Right lung (tissue), 10 donors: ENCODE measurements at places on chromosomes 16 and 17. TPM values are rescaled to one million over a fixed set of nuclear protein-coding genes. Genes with fewer than 3 reads are reported as not detected.
A peak's percentile ranks its signal among the peaks of the same experiment; 100 is the strongest.

GRCh38 chr16:54120846-54121480, 165.6 kb downstream of the IRX3 start:
- DNase-seq, result no peak

- DNase-seq, result no peak
Observed at GRCh38 chr16:53837426-53837825, 133.5 kb downstream of the FTO start.

DNA sequence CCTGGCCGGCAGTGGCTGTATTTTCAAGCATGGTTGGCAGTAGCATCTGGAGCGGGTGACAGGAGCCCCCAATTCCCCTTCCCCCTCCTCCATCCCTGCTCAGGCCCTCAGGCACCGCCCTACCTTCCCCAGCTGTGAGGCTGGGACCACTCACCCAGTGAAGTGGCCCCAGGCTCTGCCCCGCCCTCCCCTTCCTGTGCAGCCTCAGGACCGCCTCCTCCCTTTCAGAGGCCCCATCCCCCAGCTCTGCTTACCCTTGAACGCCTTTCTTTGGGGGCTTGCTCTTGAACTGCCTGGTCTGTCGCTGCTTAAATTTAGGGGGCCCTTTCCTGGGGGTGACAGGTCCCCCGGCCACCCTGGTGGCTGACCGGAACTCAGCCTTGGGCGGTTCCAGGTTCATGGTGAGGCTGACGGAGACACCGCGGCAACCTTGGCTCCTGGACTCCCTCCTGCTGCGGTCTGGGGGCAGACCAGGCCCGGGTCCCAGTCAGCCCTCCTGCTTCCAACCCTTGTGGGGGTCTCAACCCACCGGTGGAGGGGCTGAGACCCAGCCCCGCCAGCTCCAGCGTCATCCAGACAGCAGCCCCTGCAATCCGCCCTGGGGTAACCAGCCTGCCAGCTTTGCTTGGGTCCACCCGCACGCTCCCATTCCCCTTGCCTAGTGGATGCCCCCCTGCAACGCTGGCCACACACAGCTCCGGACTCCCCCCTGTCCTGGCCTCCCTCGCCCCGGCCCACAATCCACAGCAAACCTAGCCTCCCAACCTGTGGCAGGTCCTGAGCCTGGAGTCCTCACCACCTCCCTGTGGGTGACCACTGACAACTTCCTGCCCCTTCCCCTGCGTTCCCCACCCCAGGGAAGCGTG, 3.2 kb downstream of the PDE6G start:
- no peak for DNase-seq

- no peak for DNase-seq
Observed at GRCh38 chr17:79874329-79874981, 35.2 kb upstream of the CBX4 start.

GRCh38 chr16:7382521-7382920, 49.9 kb downstream of the RBFOX1 start:
- no peak for DNase-seq

GRCh38 chr16:58850678-58851020, 116.5 kb upstream of the GOT2 start:
- DNase-seq, result no peak

The KRT12 gene
- 0.06 TPM for polyA plus RNA-seq

DNA sequence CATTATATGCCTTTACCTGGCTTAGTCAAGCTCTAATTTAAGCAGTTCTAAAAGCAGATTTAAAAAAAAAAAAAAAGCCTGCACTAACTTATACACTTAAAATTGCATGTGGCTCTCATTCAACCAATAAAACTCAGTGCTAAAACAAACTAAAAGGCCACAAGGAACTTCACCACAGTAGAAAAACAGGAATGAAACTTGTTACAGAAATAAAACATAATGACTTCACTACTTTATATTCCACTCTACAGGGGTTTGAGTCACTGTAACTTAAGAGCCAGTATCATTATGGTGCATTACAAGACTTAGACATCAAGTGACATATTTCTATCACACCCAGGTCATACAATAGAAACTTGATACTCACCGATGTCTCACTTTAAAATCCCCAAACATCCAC, 11.1 kb downstream of the CA10 start:
- DNase-seq, result no peak

The CDH16 gene
- 34.5 TPM for polyA plus RNA-seq

DNA sequence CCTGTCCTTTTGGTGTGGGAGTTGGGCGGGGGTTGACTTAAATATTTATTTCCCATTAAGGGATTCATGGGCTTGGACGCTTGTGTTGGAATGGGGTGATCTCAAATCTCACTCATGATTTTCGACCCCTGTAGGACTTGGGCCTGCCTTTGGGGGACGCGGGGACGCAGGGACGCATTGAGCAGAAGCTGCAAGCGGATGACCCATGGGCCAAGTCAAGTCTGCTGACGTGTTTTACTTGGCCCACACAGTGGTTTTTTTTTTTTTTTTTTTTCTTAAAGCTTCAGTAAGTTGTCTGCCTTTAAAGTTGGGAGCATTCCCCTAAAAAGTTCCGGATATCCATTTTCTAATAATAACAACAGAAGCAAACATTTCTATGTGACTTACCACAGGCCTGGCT, 28.9 kb downstream of the CMIP start:
- peak; percentile 51 for DNase-seq

GRCh38 chr16:65023802-65024201, 98.1 kb downstream of the CDH11 start:
- no peak for DNase-seq

The ALOX12B gene
- not detected for polyA plus RNA-seq

The C1QL1 gene
- polyA plus RNA-seq, result 1.5 TPM

GRCh38 chr17:37698911-37699255, 46.0 kb downstream of the HNF1B start:
- DNase-seq, result no peak

- no peak for DNase-seq
Observed at GRCh38 chr17:15012351-15012980, 252.7 kb downstream of the PMP22 start.

GRCh38 chr16:17082095-17082882, 388.5 kb downstream of the XYLT1 start:
- DNase-seq, result no peak

The METTL26 gene
- polyA plus RNA-seq, result 41.3 TPM

DNA sequence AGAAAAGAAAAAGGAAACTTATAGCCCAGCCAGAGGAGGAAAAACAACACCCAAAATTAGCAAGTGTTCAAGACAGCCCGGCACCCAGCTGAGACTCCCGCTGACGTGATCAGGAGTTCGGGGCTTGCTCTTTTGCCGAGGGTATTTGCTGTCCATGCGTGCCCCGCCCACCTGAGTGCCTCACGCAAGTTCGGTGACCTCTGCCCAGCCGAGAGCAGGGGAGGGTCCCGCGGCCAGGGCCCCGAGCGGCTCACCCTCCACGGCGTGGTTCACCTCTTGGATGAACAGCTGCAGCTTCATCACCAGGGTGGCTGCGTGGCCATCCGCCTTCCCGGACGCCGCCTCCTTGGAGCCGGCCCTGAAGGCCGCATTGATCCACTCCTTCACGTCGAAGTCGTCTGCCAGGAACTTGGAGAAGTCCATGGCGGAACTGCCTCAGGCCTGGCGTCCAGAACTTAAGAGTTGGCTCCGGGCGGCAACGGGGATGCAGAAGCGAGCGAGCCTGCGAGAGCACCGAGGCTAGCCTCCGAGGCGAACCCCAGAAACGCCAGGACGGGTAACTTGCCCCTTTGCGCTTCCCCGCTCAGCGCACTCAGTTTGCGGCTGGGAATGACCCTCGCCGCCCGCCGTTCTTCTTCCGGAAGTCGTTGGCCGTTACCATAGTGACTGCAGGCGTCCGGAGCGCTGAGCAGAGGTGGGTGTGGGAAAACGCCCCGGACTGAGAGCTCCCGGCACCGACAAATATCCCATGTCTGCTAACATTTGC, at the start of gene COG7:
TSS of gene COG7 (minus strand) at position 618 of the 766 bp plus-strand sequence. CDS start at position 423, 195 bp downstream.
- DNase-seq, result peak; percentile 91

GRCh38 chr16:76653390-76654026, 376.3 kb downstream of the CNTNAP4 start:
- DNase-seq, result peak; percentile 56

- no peak for DNase-seq
Observed at GRCh38 chr17:67602974-67603373, 114.8 kb upstream of the NOL11 start.

The MEIOB gene
- polyA plus RNA-seq, result 0.66 TPM

The RNF40 gene
- polyA plus RNA-seq, result 108 TPM

GRCh38 chr16:70592106-70592571, 54.2 kb upstream of the IL34 start:
- DNase-seq, result no peak

DNA sequence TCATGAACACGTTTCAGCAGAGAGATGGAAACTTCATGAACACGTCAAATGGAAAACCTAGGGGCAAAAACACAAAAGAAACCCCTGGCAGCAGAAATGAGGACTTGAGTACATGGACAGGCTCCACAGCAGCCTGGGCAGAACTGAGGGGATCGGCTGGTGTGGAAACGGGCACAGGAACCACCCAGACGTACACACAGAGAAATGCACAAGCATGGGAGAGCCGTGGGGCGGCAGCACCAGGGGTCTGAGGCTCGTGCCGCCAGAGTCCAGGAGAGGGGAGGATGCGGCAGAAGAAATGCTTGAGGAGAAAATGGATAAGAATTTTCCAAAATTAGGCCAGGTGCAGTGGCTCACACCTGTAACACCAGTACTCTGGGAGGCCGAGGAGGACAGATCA, 30.0 kb downstream of the MAP1LC3B start:
- no peak for DNase-seq

The CEMP1 gene
- 2.1 TPM for polyA plus RNA-seq

The CYBA gene
- 69.4 TPM for polyA plus RNA-seq

The CEP112 gene
- polyA plus RNA-seq, result 20.8 TPM

DNA sequence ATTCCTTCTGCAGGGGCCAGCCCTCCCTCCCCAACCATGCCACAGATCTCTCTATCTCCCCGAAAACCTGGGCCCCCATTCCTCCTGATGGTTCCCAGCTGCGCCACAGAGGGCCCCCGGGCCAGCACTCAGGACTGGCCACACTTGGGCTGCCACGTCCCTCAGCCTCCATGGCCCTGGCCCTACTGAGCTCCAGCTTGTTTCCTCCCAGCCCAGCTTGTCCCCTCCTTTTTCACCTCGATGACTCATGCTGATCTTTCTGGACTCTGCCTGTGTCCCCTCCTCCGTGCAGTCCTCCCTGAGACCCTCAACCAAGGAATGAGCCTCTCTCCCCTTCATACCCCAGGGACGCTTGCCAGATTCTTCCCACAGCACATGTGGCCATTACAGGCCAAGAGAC, 10.9 kb upstream of the FAM83G start:
- no peak for DNase-seq

GRCh38 chr17:46020023-46020761, 21.1 kb downstream of the STH start:
- no peak for DNase-seq

The ARHGDIG gene
- 1.2 TPM for polyA plus RNA-seq

DNA sequence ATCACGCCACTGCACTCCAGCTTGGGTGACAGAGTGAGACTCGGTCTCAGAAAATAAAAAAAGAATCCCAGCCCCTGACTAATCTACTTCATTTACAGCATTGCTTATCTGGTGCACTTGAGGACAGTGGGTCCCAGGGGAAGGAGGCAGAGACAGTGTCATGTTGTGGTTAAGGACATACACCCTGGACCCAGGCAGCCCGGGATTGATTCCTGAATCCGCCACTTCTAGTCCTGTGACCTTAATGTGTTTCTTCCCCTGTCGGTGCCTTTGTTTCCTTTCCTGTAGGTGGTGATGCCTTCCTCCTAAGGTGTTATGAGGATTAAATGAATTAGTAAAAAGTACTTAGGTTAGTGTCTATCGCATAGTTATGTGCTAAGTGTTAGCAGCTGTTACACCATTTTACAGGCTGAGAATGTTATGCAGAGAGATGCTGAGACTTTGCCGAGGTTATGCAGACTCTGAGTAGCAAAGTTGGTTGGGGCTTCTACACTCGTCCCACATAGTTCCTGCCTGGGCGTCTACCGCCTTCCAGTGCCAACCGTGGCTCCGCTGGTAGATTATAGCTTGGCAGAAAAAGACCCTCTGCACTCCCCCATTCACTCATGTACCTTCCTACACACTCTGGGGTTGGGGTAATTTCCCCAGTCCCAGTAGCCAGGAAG, 74.8 kb downstream of the RAB11FIP4 start:
- DNase-seq, result no peak

DNA sequence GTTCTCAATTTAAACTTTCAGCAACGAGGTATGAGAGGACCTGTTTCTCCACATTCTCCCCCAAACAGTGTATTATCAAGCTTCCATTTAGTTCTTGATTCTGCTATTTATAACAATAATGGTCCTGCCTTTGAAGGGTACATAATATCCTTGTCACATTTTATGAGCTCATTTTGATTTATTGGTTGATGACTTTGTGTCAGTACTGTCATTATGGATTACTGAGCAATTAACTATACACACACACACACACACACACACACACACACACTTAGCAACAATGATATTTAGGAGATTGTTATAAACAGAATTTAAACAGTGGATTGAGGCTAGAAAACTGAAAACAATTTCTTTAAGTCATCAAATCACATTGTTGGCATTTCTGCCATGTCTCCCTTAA, 7.0 kb downstream of the TMIGD1 start:
- no peak for DNase-seq

The C16orf54 gene
- polyA plus RNA-seq, result 0.62 TPM

The CLDN7 gene
- polyA plus RNA-seq, result 22.3 TPM

- DNase-seq, result no peak
Observed at GRCh38 chr16:19380328-19380727, 37.4 kb upstream of the TMC5 start.
